ENCODE measurements at places on chromosomes 3 and 15.

DNA sequence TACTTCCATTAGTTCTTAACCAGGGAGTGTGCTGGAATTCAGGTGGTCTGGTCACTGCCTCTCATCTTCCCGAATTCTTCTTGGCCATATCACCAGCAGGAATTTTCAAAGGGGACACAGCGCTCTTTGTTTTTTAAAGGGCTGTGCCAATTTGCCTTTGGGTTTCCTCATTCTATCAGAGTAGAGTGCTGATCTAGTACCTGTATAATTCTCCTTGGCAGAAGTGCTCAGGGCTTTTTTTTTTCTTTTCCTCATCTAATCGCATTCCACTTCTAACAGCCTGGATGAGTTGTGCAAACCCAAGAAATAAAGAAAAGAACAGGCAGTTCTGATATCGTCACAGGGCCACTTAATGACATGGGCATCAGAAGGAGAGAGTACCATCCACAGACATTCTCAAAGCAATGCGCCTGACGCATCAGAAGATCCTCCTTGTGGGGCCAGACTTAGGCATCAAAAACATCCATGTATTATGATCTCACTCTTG lies 121.0 kb downstream of the ASB7 start:
- no peaks in the 10 kb centered on the region for H3K36me3 ChIP-seq
- no peak for DNase-seq
- H3K4me3 ChIP-seq: no peak overlapping the region
- H3K27me3 ChIP-seq: no peaks in the 10 kb centered on the region
- peaks cover 22% of the 10 kb centered on the region for H3K4me1 ChIP-seq
- peak overlapping the region; percentile 17 for H3K27ac ChIP-seq

- H3K27ac ChIP-seq: no peak overlapping the region
- no peak overlapping the region for H3K4me3 ChIP-seq
- DNase-seq: no peak
Measured at GRCh38 chr3:36486009-36486795, 105.9 kb downstream of the STAC start.

GRCh38 chr3:111764645-111765091 lies 94.4 kb upstream of the PHLDB2 start:
- no peaks in the 10 kb centered on the region for H3K36me3 ChIP-seq
- H3K4me1 ChIP-seq: peaks cover 79% of the 10 kb centered on the region
- H3K27ac ChIP-seq: peak overlapping the region; percentile 80
- no peaks in the 10 kb centered on the region for H3K27me3 ChIP-seq
- H3K4me3 ChIP-seq: no peak overlapping the region

DNA sequence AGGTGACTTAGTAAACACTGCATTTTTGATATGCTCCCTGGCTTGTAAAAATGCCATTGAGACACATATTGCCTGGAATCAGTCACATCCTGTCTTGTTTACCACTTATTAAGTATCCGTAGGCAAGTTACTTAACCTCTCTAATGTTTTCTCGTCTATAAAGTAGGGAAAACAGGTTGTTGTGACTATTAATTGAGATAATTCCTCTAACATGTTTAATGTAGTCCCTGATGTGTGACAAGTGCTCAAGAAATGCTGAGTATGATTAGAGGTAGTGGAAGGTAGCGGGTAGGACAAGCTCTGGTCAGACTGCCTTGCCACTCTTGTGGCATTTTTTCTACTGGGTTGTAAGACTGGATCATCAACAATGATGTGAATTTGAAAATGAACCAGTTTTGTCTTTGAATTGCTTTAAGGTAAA lies 54.1 kb downstream of the NFKBIZ start:
- DNase-seq: no peak
- H3K27me3 ChIP-seq: no peaks in the 10 kb centered on the region
- no peaks in the 10 kb centered on the region for H3K4me1 ChIP-seq
- no peak overlapping the region for H3K27ac ChIP-seq
- no peak overlapping the region for H3K4me3 ChIP-seq

DNA sequence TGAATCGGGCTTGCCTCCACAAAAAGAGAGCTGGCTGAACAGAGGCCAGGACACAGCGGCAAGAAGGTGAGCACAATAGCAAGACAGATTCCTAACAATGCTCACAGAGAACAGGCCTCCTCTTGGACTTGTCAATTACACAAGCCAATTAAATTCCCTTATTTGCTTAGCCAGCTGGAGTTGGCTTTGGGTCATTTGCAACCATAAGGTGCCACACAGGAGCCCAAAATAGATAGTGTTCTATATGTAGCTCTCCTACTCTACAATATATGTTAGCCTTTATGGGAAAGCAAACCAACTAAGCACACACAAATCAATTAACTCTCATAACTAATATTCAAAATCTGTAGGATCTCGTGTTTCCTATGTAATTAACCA lies 335.6 kb downstream of the FOXP1 start:
- peaks cover 77% of the 10 kb centered on the region for H3K4me1 ChIP-seq
- H3K4me3 ChIP-seq: no peak overlapping the region

GRCh38 chr3:163364717-163365116 lies 1713.6 kb downstream of the SI start:
- no peaks in the 10 kb centered on the region for H3K4me1 ChIP-seq
- no peaks in the 10 kb centered on the region for H3K27me3 ChIP-seq
- H3K27ac ChIP-seq: no peak overlapping the region

GRCh38 chr3:178833695-178834094 lies 237.9 kb downstream of the ZMAT3 start:
- H3K4me3 ChIP-seq: no peak overlapping the region
- H3K36me3 ChIP-seq: no peaks in the 10 kb centered on the region
- no peak overlapping the region for H3K27ac ChIP-seq
- no peak for DNase-seq
- no peaks in the 10 kb centered on the region for H3K4me1 ChIP-seq

GRCh38 chr3:106425026-106425425 lies 556.2 kb upstream of the CBLB start:
- no peak overlapping the region for H3K27ac ChIP-seq
- no peaks in the 10 kb centered on the region for H3K27me3 ChIP-seq
- no peak overlapping the region for H3K4me3 ChIP-seq
- peaks cover 27% of the 10 kb centered on the region for H3K4me1 ChIP-seq
- no peaks in the 10 kb centered on the region for H3K36me3 ChIP-seq

DNA sequence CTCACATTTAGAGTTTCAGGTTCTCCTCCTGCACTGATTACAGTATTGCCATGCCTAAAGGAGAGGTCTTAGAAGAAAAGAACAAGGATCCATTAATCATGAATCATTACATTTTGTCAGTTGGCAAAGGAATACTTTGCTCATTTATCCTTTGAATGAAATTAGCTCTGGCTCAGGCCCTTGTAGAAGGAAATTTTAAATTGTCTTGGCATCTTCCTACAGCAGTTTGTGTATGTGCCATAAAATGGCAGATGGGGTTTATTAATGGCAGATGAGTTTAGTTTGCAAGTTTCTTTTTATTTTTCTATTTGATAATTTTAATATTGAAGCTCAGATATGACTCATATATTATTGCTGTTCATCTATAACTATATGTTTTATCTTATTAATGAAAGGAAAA lies 181.2 kb upstream of the EPHA3 start:
- no peak for DNase-seq
- no peak overlapping the region for H3K27ac ChIP-seq
- no peaks in the 10 kb centered on the region for H3K27me3 ChIP-seq

DNA sequence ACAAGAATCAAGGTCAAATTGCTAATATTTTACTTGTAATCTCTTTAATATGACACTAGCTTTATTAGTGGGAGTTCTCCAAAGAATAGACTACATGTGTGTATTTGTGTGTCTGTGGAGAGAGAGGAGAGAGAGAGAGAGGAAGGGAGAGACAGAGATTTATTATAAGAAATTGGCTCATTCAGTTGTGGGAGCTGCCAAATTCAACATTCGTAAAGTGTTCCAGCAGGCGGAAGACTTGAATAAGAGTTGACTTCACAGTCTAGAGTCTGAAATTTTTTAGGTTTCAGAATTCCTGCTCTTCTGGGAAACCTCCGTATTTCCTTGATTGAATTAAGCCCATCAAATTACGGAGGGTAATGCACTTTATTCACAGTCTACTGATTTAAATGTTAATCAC lies 4.7 kb upstream of the CLDN1 start:
- peaks cover 28% of the 10 kb centered on the region for H3K4me1 ChIP-seq
- no peak overlapping the region for H3K4me3 ChIP-seq
- H3K27me3 ChIP-seq: no peaks in the 10 kb centered on the region
- H3K36me3 ChIP-seq: no peaks in the 10 kb centered on the region

DNA sequence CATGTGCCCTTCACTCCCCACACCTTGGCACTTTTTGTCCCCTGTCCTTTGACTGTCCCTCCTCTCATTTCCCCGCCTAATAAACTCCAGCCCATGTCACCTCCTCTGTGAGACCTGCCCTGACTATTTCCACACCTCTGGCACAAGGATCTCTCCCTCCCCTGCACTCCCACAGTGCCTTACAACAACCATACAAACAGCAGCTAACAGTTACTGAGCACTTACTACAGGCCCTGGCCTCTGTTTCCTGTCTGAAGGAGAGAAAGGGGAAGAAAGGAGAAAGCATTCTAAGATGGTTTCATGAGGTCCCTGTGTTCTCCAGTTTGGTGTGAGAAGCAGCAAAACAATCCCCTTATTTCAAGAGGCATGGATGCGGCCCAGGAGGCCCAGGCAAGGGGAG lies 20.0 kb upstream of the TRH start:
- H3K27ac ChIP-seq: no peak overlapping the region
- DNase-seq: no peak
- no peaks in the 10 kb centered on the region for H3K4me1 ChIP-seq
- no peak overlapping the region for H3K4me3 ChIP-seq
- no peaks in the 10 kb centered on the region for H3K36me3 ChIP-seq

DNA sequence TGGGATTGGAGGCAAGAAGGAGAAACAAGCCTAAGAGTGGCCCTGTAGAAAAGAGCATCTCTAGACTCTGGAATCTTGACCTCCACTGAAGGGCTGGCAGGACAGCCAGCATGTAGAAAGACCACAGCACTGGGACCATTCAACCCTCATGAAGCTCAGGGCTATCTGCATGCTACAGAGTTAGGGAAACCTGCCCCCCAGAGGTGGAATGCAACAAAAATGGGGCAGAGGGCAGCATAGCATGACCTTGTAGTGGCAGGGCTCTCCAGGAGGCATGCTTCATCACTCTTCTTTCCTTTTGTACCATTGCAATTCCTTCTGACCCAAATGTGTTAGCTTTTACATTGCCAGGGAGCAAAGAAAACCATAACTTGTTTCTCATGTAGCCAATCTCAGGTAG lies 445.4 kb downstream of the EPHB1 start:
- no peak for DNase-seq
- H3K27ac ChIP-seq: no peak overlapping the region
- H3K4me3 ChIP-seq: no peak overlapping the region

- H3K36me3 ChIP-seq: no peaks in the 10 kb centered on the region
- H3K27ac ChIP-seq: no peak overlapping the region
- H3K27me3 ChIP-seq: no peaks in the 10 kb centered on the region
- no peaks in the 10 kb centered on the region for H3K4me1 ChIP-seq
Measured at GRCh38 chr3:175153595-175153994, 294.5 kb downstream of the NAALADL2 start.

DNA sequence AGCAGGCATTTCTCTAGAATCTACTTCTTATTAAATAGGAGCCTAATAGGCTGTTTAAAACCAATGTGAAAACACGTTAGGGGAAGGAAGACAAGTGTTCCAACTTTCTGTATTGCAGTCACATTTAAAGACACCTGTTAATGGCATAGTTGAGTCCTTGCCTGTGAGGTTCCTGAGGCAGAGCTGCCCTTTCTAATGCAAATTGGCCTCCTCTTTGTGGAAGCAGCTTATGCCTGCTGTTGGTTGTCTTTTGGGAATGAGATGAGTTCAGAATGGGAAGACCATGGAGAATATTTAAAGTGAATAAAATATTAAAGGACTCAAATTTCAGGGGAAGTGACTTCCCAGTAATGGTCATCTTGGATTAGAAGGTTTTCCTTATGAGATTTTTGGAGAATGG lies 51.2 kb downstream of the NEK11 start:
- no peak overlapping the region for H3K4me3 ChIP-seq
- no peaks in the 10 kb centered on the region for H3K36me3 ChIP-seq
- no peaks in the 10 kb centered on the region for H3K27me3 ChIP-seq
- no peaks in the 10 kb centered on the region for H3K4me1 ChIP-seq

DNA sequence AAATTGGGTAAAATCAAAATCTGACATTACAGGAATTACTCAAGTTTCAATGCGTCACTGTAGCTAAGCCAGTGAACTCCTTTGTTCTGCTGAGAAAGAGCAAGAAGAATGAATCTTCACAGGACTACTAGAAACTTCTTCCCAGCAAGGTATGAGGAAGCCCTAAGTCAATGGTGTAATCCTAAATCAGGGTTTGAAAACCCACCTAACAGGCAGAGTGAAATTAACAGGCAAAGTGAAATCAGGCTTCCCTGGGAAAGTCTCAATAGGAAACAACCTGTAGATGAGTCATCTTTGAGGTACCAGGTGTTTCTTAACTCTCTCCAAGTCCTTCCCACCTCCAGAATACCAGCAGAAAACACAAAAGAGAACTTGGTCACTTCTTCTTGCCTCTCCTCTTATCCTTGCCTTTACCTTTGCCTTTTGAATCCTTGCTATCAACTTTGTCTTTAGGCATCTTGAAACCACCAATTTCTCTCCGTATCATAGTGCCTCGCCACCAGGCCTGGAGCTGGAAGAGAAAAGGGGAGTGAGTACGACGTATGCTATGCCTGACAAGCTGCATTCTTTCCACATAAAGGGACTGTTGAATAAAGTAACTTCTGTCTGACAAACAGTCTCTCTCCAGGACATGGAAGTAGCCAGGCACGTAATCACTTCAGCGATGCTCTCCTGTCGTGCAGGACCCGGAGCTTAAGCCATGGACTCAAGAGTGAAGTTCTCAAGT lies 60.6 kb upstream of the RPL35A start:
- H3K27me3 ChIP-seq: no peaks in the 10 kb centered on the region
- H3K36me3 ChIP-seq: peaks cover 19% of the 10 kb centered on the region
- no peak overlapping the region for H3K4me3 ChIP-seq
- no peak overlapping the region for H3K27ac ChIP-seq

- H3K36me3 ChIP-seq: no peaks in the 10 kb centered on the region
- H3K27ac ChIP-seq: no peak overlapping the region
- no peak for DNase-seq
- H3K27me3 ChIP-seq: no peaks in the 10 kb centered on the region
- no peak overlapping the region for H3K4me3 ChIP-seq
Measured at GRCh38 chr3:157094751-157095480, 65.0 kb downstream of the CCNL1 start.

- H3K27me3 ChIP-seq: no peaks in the 10 kb centered on the region
- no peak overlapping the region for H3K4me3 ChIP-seq
- DNase-seq: no peak
- H3K27ac ChIP-seq: peak overlapping the region; percentile 4
- no peaks in the 10 kb centered on the region for H3K36me3 ChIP-seq
- peaks cover 16% of the 10 kb centered on the region for H3K4me1 ChIP-seq
Measured at GRCh38 chr15:45276831-45277230, 24.8 kb downstream of the SLC28A2 start.

- H3K4me3 ChIP-seq: no peak overlapping the region
- no peak overlapping the region for H3K27ac ChIP-seq
- H3K4me1 ChIP-seq: no peaks in the 10 kb centered on the region
- no peaks in the 10 kb centered on the region for H3K36me3 ChIP-seq
- DNase-seq: no peak
- H3K27me3 ChIP-seq: no peaks in the 10 kb centered on the region
Measured at GRCh38 chr3:131561511-131561910, 58.7 kb upstream of the MRPL3 start.

- H3K27ac ChIP-seq: no peak overlapping the region
- no peaks in the 10 kb centered on the region for H3K36me3 ChIP-seq
- H3K27me3 ChIP-seq: no peaks in the 10 kb centered on the region
- no peak for DNase-seq
- no peaks in the 10 kb centered on the region for H3K4me1 ChIP-seq
Measured at GRCh38 chr15:33095641-33096040, 98.9 kb downstream of the FMN1 start.

GRCh38 chr3:100426067-100426682 lies 24.8 kb downstream of the LNP1 start:
- H3K4me3 ChIP-seq: no peak overlapping the region
- H3K27ac ChIP-seq: no peak overlapping the region
- DNase-seq: no peak
- H3K36me3 ChIP-seq: no peaks in the 10 kb centered on the region
